ENCODE measurements at places on chromosomes 3 and 15. TPM values are rescaled to one million over a fixed set of nuclear protein-coding genes. Genes with fewer than 3 reads are reported as not detected.

Gene LIPC
- 4.4 TPM for total RNA-seq

Gene SHC4
- total RNA-seq = 1.6 TPM

Gene ADGRG7
- total RNA-seq = not detected

Gene CEP70
- total RNA-seq = 6.5 TPM

Gene MOBP
- not detected for total RNA-seq

Gene FBXO40
- not detected for total RNA-seq

Gene THBS1
- 2.1 TPM for total RNA-seq

Gene STRA6
- 0.17 TPM for total RNA-seq

Gene RAB27A
- 85.3 TPM for total RNA-seq

Gene BSN
- total RNA-seq = 0.12 TPM

Gene CTXND1
- not detected for total RNA-seq

Gene CLEC3B
- total RNA-seq = 1.0 TPM

Gene GPR160
- 5.1 TPM for total RNA-seq

Gene CCK
- not detected for total RNA-seq

Gene CKMT1A
- not detected for total RNA-seq

Gene CCR9
- not detected for total RNA-seq

Gene LTF
- total RNA-seq = not detected

Gene CCDC13
- total RNA-seq = 0.54 TPM
